Activated CD4-positive, alpha-beta T cell treated with anti-CD3 and anti-CD28 coated beads, Interleukin-2, Interleukin-4, amounts not matched to agents 100 ng/mL and 50 ng/mL, durations not matched to agents 16 hours and 8 hours (primary cell): ENCODE measurements at places on chromosomes 2 and 18.
A peak's percentile ranks its signal among the peaks of the same experiment; 100 is the strongest.

GRCh38 chr2:18046017-18046416 lies 167.6 kb downstream of the KCNS3 start:
- DNase-seq = no peak

- DNase-seq = no peak
Observed at GRCh38 chr2:231187736-231188505, 10.5 kb upstream of the ARMC9 start.

DNA sequence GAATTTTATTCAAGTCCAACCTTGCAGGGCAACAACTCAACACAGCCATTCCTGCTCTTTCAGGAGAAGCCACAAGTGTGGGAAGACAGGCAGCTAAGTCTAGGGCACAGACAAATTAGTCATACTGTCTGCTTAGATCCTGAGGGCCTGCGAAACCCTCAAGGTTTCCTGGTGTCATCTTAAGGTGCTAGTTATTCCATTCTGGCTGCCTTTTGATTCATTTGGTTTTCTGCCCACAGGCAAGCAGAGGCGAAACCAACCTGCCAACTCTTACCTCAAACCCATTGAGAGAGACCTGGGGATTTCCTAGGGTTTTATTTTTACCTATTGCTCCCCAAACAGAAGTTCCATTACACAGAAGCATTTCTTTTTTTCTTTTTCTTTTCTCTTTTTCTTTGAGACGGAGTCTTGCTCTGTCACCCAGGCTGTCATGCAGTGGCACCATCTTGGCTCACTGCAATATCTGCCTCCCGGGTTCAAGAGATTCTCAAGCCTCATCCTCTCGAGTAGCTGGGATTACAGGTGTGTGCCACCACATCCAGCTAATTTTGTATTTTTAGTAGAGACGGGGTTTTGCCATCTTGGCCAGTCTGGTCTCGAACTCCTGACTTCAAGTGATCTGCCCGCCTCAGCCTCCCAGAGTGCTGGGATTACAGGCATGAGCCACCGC lies 23.7 kb upstream of the SCYGR1 start:
- peak; percentile 76 for DNase-seq

- peak; percentile 90 for DNase-seq
Observed at GRCh38 chr2:174341293-174341994, 6.7 kb downstream of the SP9 start.

DNA sequence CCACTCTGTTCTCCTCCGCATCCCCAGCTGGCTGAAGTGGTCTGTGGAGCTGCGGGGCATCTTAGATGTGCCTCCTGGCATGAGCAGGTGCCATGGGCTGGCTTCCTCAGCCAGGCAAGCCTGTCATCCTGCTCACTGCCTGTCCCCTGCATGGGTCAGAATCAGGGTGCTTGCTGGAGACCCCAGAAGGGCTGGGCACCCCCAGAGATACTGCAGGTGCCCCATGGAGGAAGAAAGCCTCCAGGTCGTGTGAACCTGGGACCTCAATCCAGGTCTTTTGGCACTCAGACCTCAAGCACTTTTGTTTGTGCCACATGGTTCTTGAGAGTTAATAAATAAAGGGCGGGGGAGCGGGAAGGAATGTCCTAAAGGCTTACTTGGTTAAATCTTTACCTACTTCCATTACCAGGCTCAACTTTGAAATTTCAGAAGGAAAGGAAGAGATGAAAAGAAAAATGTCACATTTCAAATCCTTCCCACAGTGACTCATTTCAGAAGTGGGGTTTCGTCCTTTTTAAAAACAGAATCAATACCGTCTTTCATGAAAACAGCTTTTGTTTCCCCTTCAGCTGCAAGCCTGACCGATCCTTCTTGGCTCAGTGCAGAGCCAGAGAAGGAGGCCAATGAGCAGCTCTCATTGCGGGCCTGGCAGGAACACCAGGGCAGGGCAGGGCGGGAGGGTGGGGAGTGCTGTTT lies 69.9 kb downstream of the RHOB start:
- peak; percentile 48 for DNase-seq

- DNase-seq = no peak
Observed at GRCh38 chr18:57801761-57802212, 1.3 kb downstream of the ATP8B1 start.

GRCh38 chr2:52475590-52475989 lies 1292.0 kb upstream of the CHAC2 start:
- no peak for DNase-seq

DNA sequence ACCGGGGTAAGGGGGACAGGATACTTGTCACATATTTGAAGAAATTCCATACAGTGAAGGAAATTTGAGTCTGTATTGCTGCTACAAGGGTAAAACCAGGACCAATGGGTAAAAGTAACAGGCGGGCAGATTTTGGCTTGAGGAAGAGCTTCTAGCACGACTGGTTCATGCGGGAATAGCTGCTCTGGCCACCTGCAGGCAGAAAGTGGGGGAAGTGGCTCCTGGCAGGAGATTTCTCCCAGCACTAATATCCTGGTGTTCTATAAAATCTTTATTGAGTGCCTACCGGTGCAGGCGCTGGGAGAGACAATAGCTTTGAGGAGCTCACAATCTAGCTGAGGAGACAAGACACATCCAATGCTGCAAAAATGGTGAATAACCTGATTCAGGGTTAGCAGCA lies 198.5 kb downstream of the LOXHD1 start:
- no peak for DNase-seq

GRCh38 chr18:32669549-32670165 lies 103.2 kb downstream of the KLHL14 start:
- DNase-seq = no peak

- DNase-seq = peak; percentile 19
Observed at GRCh38 chr2:182726473-182726872, 10.4 kb downstream of the DNAJC10 start.

GRCh38 chr2:240138254-240138984 lies 2.0 kb downstream of the OTOS start:
- no peak for DNase-seq

DNA sequence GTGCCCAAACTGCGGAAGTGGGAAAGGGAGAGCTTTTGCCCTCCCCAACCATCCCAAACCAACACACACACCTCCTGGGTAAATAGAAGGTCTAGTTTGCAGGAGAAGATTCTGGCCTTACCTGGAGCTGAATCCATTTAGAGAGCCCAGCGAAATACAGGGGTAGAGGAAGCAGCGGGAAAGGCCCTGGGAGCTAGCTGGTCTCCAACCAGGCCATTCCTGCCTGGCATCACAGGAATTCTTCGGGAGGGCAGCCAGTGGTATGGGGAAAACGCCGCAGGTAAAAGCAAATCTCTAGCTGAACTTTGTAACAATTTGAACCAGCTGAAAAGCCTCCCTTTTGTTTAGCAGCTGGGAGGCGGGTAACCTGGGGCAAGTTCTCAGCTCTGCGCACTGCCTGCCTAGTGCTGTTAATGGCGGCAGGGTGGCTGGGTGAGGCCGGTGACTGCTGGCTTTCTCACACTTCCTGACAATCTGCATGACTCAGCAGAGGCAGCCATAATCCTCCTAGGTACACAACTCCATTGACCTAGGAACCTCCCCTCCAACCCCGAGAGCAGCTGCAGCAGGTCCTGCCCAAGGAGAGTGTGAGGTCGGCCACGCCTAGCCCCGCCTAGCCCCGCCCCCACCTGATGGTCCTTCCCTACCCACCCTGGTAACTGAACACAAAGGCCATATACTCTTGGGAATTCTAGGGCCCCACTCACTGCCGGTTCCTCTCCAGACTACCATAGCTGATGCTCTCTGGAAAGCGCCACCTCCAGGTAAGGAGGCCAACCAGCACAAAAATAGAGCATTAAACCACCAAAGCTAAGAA lies 483.8 kb upstream of the REG3G start:
- DNase-seq = no peak

DNA sequence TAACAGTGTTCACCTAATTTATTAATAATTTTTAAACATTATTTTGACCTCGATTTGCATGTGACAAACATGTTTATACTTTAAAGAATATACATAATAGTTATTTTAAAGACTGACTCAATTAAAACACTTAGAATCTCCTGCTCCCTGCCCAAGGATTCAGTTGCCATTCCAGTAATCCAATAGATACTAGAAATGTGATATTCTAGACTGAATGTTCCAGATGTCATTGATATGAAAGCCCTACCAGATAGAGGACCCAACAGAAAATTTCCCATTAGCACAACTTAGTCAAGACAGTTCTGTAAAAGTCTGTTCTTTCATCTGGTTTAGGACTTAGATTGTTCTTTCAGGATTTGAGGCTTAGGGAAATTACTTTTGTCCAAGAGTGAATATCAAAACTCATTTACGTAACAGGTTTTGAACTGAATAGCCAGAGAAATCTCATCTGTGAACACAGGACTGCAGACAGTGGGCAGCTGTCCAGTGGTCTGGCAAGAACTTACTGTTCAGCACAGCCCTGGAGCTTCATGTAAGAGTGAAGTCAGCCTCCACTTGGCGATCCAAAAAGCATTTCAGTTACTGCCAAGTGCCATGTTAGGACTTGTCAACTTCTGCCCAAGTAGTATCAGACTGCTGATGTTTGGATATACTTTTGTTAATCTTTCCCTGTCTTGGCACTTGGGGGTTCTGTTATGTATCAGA lies 77.5 kb downstream of the OSBPL6 start:
- DNase-seq = no peak

GRCh38 chr2:102632380-102633175 lies 13.2 kb downstream of the SLC9A2 start:
- DNase-seq = no peak

DNA sequence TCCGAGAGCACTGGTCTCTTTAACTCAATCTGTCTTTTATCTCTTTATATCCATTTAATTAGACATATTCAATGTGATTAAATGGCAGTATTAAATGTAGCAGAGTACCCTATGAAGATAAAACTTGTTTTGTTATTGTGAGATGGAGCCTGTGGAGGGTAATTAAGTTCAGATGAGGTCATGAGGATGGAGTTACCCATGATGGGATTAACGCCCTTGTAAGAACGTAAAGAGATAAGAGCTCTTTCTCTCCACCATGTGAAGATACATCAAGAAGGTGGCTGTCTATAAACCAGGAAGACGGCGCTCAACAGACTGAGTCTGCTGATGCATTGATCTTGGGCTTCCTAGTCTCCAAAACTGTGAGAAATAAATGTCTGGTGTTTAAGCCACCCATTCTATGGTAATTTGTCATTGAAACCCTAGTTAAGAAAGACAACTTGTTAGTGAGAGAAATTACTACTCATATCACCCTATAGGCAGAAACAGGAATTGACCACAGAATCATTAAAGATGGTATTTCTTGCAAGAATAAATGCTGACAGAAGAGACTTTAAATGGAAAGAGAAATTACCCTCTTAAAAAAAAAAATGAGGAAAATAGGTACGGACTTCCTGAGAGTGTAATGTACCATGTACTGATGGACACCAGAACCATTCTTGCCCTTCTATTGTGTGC lies 738.7 kb upstream of the CHAC2 start:
- DNase-seq = no peak

DNA sequence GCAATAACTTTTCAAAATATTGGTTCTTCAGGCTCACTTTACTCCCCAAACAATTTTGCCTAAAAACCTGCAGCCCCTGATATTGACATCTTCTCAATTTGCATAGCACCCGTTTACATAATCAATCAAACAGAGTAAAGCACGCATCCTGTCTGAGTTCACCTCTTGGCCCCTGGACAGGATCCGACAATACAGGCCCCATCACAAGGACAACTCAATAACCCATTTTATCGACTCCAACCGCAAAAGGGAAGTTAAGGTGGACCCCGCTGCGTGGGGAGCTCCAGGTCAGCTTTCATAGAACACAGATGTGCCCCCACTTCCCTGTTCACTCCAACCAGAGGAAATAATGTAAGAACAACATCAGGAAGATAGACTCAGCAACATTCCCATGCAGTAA lies 44.7 kb downstream of the TTC32 start:
- DNase-seq = no peak

- DNase-seq = no peak
Observed at GRCh38 chr2:46569061-46569560, 89.7 kb downstream of the TMEM247 start.

- peak; percentile 85 for DNase-seq
Observed at GRCh38 chr2:65057391-65058052, 1.3 kb downstream of the CEP68 start.

DNA sequence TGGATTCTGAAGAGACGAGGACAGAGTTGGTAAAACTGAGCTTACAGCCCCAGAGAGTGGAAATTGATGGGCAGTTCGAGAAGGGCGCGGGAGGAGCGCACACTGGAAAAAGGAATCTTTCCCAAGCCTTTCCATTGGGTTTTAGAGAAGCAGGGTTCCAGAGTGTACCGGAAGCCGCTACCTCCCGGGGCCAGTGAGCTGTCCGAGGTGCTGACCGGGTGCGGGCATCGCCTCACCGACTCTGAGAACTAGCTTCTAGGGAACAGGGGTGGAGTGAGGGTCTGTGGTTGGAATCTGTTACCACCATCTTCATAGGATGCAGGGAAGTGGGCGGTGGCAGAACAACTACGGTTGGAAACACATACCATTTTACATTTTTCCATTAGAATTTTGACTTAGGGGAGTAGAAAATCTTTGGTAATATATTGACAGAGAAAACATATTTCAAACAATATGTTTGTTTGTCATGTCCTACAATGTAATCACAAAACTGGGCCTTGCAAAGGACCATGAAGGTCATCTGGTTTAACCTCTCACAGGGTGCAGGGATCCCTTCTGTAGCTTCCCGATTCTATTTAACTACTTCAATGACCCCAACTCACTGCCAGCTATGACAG lies 724 bp downstream of the NMS start:
- DNase-seq = peak; percentile 4

DNA sequence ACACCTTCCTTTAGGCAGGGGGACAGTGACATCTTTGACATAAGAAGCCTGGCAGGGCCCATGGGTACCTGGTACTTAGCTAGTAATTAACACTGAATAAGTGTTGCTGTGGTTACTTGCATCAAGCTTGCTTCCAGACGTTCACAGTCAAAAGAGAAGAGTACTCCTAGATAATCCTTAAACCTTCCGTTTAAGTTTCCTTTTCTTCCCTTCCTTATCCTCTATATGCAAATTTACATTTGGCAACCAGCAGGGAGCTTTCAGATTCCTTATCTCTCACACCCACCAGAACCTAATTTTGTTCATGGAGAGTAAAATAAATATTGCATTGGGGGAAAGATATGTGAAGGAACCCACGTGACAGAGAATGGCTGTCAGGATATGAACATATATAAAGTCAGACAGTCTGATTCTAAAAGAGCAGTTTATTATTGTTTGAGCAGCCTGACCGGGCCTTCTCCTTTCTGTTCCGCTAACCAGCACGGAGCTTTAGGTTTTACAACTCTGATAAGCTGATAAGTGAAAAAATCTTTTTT lies 7.8 kb upstream of the RAB31 start:
- no peak for DNase-seq

- no peak for DNase-seq
Observed at GRCh38 chr2:96402591-96402990, 67.0 kb downstream of the NCAPH start.

- no peak for DNase-seq
Observed at GRCh38 chr2:190637281-190637734, 11.6 kb upstream of the NAB1 start.

GRCh38 chr2:240911641-240912265 lies 5.6 kb downstream of the CROCC2 start:
- no peak for DNase-seq

GRCh38 chr18:61887838-61888237 lies 5.0 kb downstream of the RNF152 start:
- DNase-seq = no peak

GRCh38 chr2:172647439-172647838 lies 88.2 kb upstream of the RAPGEF4 start:
- no peak for DNase-seq
